ENCODE measurements at places on chromosomes 4 and X. TPM values are rescaled to one million over a fixed set of nuclear protein-coding genes. Genes with fewer than 3 reads are reported as not detected.

The PRDM8 gene
- 14.1 TPM for total RNA-seq

- H3K27ac ChIP-seq, result no peak within 1 kb of the TSS
- DNase-seq, result peak; percentile 2
- peaks cover 16% of the 10 kb centered on the region for H3K27me3 ChIP-seq
- H3K4me3 ChIP-seq, result peak within 1 kb of the TSS; percentile 47
- H3K4me1 ChIP-seq, result no peaks in the 10 kb centered on the region
Observed at GRCh38 chr4:154743683-154744340, at the start of gene LRAT. LRAT (plus strand) TSS chr4:154744000; CDS start chr4:154744327, 327 bp downstream.

DNA sequence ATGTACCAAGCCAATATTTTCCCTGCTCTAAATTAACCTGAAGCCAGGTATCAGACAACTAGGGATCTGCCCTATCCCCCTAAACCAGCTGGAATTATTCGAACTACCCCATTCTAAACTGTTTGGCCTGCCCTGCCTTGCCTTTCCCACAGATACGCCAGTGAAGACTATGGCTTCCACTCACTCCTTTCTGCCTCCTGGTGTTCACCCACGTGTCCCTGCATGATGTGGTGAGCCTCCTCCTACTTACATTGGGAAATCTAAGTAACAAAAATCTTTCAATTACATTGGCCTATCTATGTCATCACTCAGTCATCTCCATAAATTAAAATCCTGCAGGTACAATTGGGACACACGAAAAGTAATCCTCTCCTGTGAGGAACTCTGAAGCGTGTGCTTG, 6.1 kb upstream of the LDOC1 start:
- no peak for DNase-seq
- no peak overlapping the region for H3K27ac ChIP-seq
- H3K4me3 ChIP-seq, result no peak overlapping the region

GRCh38 chr4:128558896-128559679, 250.4 kb upstream of the JADE1 start:
- H3K27ac ChIP-seq, result no peak overlapping the region
- no peak for DNase-seq
- peaks cover 2% of the 10 kb centered on the region for H3K4me1 ChIP-seq
- no peaks in the 10 kb centered on the region for H3K27me3 ChIP-seq
- H3K4me3 ChIP-seq, result no peak overlapping the region

The ATP8A1 gene
- total RNA-seq, result 41.1 TPM

The PABPC4L gene
- not detected for total RNA-seq

GRCh38 chr4:31100536-31100935, 380.4 kb downstream of the PCDH7 start:
- no peaks in the 10 kb centered on the region for H3K36me3 ChIP-seq
- no peaks in the 10 kb centered on the region for H3K27me3 ChIP-seq

Measured in T-cell (primary cell).